ENCODE measurements at places on chromosomes 4 and X. TPM values are rescaled to one million over a fixed set of nuclear protein-coding genes. Genes with fewer than 3 reads are reported as not detected.

DNA sequence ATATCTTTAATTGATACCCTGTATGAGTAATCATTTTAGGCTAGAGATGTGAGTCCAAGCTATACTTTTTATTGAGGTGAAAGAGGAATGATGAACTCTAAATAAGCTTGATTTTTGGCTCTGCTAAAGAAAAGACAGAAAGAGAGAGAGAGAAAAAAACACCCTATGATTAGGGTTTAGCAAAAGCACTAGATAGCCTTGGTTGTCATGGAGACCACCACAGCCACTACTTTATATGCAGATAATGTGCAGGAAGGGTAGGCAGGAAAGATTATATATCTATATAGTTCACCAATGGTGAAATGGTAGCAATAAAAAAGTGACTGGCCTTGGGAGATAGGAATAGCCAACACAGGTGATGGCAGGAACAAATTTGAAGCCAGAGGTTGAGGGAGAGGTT, 69.9 kb upstream of the CAMK2D start:
- DNase-seq = no peak

- DNase-seq = no peak
Measured at GRCh38 chr4:64399313-64400109, 9.7 kb downstream of the TECRL start.

TMSB15C gene
- total RNA-seq = 4.3 TPM

- peak; percentile 84 for DNase-seq
Measured at GRCh38 chrX:22095286-22095685, 63.2 kb downstream of the PHEX start.

- no peak for DNase-seq
Measured at GRCh38 chrX:13248867-13249486, 70.9 kb downstream of the ATXN3L start.

DNA sequence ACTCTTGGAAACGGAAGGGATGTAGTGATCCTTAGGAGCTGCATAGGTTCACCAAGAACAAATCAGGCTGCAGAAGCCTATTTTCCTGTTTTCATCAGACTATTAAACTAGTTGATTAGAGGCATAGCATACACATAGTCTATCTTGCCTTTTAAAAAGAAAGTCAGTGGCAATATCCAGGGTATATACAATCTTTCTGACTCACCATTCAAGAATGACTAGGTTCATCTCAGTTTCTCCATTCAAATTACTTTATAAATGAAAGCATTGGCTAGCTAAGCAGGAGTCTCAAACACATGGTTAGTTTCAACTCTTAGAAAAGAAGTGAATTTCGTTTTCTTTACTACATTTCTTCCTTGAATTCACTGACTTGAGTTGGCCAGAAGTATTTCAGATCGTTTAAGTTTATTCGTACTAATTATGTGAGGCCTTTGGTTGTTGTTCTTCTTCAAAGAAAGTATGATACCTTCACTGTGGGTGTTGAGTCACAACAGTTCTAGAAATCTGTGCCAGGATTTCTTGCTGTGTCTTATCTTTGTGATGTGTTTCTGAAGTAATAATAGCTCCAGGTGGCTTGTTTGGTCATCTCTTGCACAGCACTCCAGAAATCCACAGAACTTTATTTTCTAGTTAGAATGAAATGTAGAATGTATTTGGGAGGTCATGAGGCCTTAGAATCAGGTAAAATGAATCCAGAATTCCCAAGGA, 88.2 kb downstream of the AWAT2 start:
- no peak for DNase-seq

- peak; percentile 25 for DNase-seq
Measured at GRCh38 chrX:70044541-70045245, 5.0 kb downstream of the AWAT2 start.

DNA sequence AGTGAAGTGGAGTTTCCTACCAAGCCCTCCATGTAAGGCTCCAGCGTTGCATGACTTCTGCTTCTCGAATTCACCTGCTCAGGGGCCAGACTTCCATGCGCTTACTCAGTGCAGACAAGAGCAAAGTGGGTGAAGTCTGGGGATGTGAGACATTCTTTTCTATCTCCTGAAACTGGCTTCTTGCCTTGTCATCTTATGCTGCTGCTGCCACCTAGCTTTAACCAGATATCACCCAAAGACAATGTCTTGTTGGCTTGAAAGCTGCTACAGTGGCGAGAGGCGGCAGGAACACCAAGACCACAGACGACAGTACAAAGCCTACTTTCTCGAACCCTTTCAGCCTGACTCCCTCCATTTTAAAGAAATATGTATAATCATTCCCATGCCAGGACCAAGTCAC, 103.6 kb upstream of the ADGRG2 start:
- DNase-seq = no peak

DNA sequence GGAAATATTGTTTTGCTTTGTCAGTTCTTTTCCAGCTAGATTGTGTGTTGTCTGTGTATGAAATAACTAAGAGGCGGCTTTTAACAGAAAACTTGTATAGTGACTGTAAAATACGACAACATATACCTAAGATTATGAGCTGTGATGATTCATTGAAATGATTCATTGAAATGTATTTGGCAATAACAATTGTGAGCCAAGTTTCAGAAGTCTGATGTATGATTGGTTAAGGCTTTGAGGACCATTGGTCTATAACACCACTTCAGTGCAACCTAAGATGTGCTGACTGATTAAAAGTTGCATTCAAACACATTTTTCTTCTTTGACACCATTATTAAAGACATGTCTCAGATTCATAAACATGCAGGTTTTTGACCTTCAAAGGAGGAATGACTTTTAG, 76.6 kb downstream of the PTPN13 start:
- DNase-seq = no peak

NDP gene
- total RNA-seq = 0.36 TPM

Data from sigmoid colon (tissue), 7 donors.